ENCODE measurements at places on chromosomes 12 and 14. TPM values are rescaled to one million over a fixed set of nuclear protein-coding genes. Genes with fewer than 3 reads are reported as not detected.

AGAP2 gene
- total RNA-seq = under 0.01 TPM

REP15 gene
- 0.54 TPM for total RNA-seq

GLT8D2 gene
- total RNA-seq = 58.6 TPM

ADAM21 gene
- 0.97 TPM for total RNA-seq

NID2 gene
- total RNA-seq = 66.6 TPM

GRCh38 chr14:75109877-75110276 is 17.0 kb downstream of the NEK9 start:
- no peak overlapping the region for H3K27ac ChIP-seq
- no peaks in the 10 kb centered on the region for H3K4me1 ChIP-seq
- peaks cover 78% of the 10 kb centered on the region for H3K36me3 ChIP-seq
- DNase-seq = no peak
- no peak overlapping the region for H3K4me3 ChIP-seq

- H3K4me3 ChIP-seq = no peak overlapping the region
- no peaks in the 10 kb centered on the region for H3K36me3 ChIP-seq
- DNase-seq = peak; percentile 87
- no peak overlapping the region for H3K27ac ChIP-seq
Measured at GRCh38 chr14:74362361-74362915, 14.2 kb downstream of the VRTN start.

DNA sequence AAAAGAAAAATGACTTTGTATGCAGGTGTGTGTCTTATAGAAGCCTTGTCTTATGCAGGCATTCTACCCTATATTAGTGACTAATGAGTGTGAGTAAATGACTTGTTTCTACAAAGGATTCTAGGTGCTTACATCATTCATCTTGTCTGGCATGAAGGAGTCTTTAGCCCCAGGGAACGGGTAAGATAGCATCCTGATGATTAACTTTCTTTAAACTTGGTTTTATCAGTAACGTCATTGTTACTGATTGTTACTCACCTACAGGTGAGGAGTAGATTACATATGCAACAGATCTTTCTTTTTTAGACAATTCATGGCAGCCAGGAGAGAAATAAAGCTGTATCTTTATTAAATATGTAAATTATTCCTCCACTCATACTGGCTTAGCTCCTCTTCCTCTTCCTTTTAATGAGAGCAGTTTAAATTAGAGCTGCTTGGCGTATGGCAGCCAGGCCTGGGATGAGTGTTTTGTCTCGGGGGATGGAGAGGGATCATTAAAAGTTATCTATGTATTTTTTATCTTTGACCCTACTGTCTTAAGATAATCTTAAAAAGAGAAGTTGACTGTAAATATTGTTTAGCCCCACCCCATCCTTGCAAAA is 57.2 kb upstream of the ATP2A2 start:
- DNase-seq = peak; percentile 78
- H3K27me3 ChIP-seq = no peaks in the 10 kb centered on the region
- H3K27ac ChIP-seq = peak overlapping the region; percentile 78
- peaks cover 30% of the 10 kb centered on the region for H3K4me1 ChIP-seq
- H3K36me3 ChIP-seq = no peaks in the 10 kb centered on the region

DNA sequence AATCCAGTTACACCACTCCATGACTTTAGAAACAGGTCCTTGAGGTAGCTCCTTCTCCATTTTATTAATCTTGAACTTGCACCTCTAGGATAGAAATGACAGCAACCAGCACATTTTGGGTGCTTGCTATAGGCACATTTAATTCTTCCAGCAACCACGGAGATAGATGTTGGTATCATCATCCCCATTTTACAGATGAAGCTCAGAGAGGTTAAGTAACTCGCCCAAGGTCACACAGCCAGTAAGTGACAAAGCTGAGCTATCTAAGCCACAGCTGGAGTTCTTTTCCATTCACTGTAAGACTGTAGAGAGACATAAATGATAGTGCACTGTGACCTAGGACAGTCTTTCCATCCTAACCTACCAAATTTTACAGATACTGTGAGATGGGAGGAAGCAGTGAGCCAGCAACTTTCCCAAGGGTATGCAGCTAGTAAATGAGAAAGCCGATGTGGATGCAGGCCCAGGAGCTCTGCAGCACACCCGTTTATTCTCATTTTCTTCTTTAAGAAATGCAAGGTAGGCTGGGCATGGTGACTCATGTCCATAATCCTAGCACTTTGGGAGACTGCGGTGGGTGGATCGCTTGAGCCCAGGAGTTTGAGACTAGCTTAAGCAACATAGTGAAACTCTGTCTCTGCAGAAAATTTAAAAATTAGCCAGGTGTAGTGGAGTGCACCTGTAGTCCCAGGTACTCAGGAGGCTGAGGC is 103.2 kb downstream of the TBX5 start:
- no peaks in the 10 kb centered on the region for H3K36me3 ChIP-seq
- peak; percentile 58 for DNase-seq
- H3K4me3 ChIP-seq = no peak overlapping the region
- H3K4me1 ChIP-seq = peaks cover 23% of the 10 kb centered on the region

GRCh38 chr14:66219886-66220285 is 266.3 kb upstream of the CCDC196 start:
- no peaks in the 10 kb centered on the region for H3K36me3 ChIP-seq

GRCh38 chr14:54582334-54582733 is 15.4 kb downstream of the SAMD4A start:
- H3K27ac ChIP-seq = no peak overlapping the region
- no peak overlapping the region for H3K4me3 ChIP-seq
- no peaks in the 10 kb centered on the region for H3K27me3 ChIP-seq

- H3K36me3 ChIP-seq = no peaks in the 10 kb centered on the region
- H3K4me3 ChIP-seq = peak overlapping the region; percentile 73
- H3K4me1 ChIP-seq = peaks cover 18% of the 10 kb centered on the region
Measured at GRCh38 chr14:75068294-75069120, 934 bp upstream of the ZC2HC1C start.

GRCh38 chr14:24744641-24745040 is 110.7 kb upstream of the GZMB start:
- no peak overlapping the region for H3K4me3 ChIP-seq
- no peaks in the 10 kb centered on the region for H3K4me1 ChIP-seq
- DNase-seq = no peak
- H3K27ac ChIP-seq = no peak overlapping the region

- DNase-seq = no peak
- no peak overlapping the region for H3K4me3 ChIP-seq
- no peaks in the 10 kb centered on the region for H3K27me3 ChIP-seq
- H3K27ac ChIP-seq = no peak overlapping the region
- H3K4me1 ChIP-seq = no peaks in the 10 kb centered on the region
Measured at GRCh38 chr14:99004112-99004511, 267.9 kb downstream of the BCL11B start.

GRCh38 chr14:101072945-101073597 is 169.5 kb upstream of the RTL1 start:
- H3K27me3 ChIP-seq = peaks cover 13% of the 10 kb centered on the region
- 0 out of 2 replicates have a peak overlapping the region, but pooled peaks have one; percentile 3 for H3K27ac ChIP-seq
- peak; percentile 98 for DNase-seq

GRCh38 chr12:1620092-1620491 is 8.9 kb upstream of the WNT5B start:
- peaks cover 29% of the 10 kb centered on the region for H3K4me1 ChIP-seq
- no peaks in the 10 kb centered on the region for H3K27me3 ChIP-seq
- DNase-seq = no peak
- no peak overlapping the region for H3K27ac ChIP-seq
- no peak overlapping the region for H3K4me3 ChIP-seq

DNA sequence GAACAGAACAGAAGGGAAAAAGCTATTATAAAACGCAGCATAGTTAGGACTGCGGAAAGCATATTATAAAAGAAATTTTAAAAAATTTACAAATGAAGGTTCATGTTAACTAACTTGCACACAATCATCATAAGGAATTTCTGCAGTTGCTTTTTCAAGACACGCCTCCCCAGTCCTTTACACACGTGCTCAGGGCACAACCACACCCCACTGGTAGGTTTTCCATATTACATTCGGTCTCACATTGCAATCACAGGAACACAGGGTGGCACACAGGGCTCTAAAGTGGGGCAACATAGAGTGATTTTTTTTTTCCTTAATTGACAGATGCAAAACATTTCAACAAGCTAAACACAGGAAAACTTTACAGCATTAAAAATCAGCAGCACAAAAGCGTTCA is 69.7 kb downstream of the DICER1 start:
- peaks cover 40% of the 10 kb centered on the region for H3K36me3 ChIP-seq
- no peaks in the 10 kb centered on the region for H3K4me1 ChIP-seq
- H3K27ac ChIP-seq = no peak overlapping the region
- no peak for DNase-seq

GRCh38 chr14:63638493-63638892 is 3.2 kb downstream of the WDR89 start:
- H3K27ac ChIP-seq = no peak overlapping the region
- H3K4me3 ChIP-seq = no peak overlapping the region
- no peak for DNase-seq
- H3K4me1 ChIP-seq = 0 out of 2 replicates have a peak, but pooled peaks cover 4% of the 10 kb centered on the region
- no peaks in the 10 kb centered on the region for H3K27me3 ChIP-seq

DNA sequence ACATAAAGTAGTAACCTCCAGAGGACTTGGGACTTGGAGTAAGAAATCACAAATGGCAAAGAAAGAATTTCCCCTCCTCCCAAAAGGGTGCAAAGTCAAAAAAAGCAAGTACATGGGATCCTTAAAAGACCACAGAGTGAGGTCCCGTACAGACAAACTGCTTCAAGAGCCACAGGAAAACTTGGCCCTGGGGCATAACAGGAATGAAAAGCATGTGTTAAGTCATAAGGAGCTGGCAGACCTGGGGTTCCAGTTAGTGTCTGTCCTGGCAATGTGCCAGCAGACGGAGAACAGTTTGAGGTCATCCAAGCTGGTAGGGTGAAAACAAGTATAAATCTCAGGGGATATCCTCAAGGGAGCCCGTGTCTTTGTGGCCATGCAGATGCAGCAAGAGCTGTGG is 73.2 kb downstream of the HSD17B6 start:
- peak; percentile 82 for DNase-seq
- H3K4me3 ChIP-seq = peak overlapping the region; percentile 47
- peaks cover 16% of the 10 kb centered on the region for H3K4me1 ChIP-seq
- H3K27ac ChIP-seq = 0 out of 2 replicates have a peak overlapping the region, but pooled peaks have one; percentile 46
- peaks cover 7% of the 10 kb centered on the region for H3K27me3 ChIP-seq

GRCh38 chr12:67355428-67356379 is 86.5 kb downstream of the CAND1 start:
- peaks cover 42% of the 10 kb centered on the region for H3K4me1 ChIP-seq
- H3K27ac ChIP-seq = no peak overlapping the region
- H3K27me3 ChIP-seq = no peaks in the 10 kb centered on the region
- peak; percentile 81 for DNase-seq

- no peak for DNase-seq
- no peak overlapping the region for H3K4me3 ChIP-seq
- no peaks in the 10 kb centered on the region for H3K36me3 ChIP-seq
- no peaks in the 10 kb centered on the region for H3K4me1 ChIP-seq
- H3K27ac ChIP-seq = no peak overlapping the region
Measured at GRCh38 chr14:90580377-90581335, 183.8 kb downstream of the CALM1 start.

DNA sequence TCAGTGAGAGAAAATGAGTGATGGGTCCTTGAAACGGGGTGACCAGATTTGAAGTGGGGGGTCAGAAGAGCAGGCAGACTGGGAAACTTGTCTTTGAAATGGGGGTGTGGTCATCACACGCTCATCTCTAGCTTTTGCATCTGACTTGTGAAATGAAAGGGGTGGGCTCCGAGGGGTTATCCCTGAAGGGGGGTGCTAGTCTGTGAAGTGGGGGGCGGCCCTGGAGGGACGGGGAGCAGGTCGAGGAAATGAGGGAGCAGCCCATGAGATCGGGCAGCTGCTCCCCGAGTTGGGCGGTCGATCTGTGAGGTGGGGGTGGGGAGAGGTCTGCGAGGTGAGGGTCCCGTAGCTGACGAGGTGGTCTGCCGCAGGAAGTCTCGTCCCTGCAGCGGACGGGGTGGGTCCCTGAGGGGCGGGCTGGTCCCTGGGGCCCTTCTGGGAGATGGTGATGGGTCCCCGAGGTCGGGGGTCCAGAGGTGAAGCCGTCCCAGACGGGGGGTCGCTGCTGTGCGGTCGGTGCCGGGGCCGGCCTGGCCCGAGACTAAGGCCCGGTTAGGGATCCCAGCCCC is 542 bp downstream of the PXN start:
- H3K4me1 ChIP-seq = peaks cover 24% of the 10 kb centered on the region
- H3K27me3 ChIP-seq = no peaks in the 10 kb centered on the region
- DNase-seq = no peak
- no peaks in the 10 kb centered on the region for H3K36me3 ChIP-seq
- peak overlapping the region; percentile 82 for H3K27ac ChIP-seq
- H3K4me3 ChIP-seq = peak overlapping the region; percentile 82

GRCh38 chr14:66401449-66402095 is 84.6 kb upstream of the CCDC196 start:
- H3K27me3 ChIP-seq = no peaks in the 10 kb centered on the region
- no peak overlapping the region for H3K27ac ChIP-seq
- H3K4me1 ChIP-seq = no peaks in the 10 kb centered on the region
- no peaks in the 10 kb centered on the region for H3K36me3 ChIP-seq
- no peak overlapping the region for H3K4me3 ChIP-seq
- peak; percentile 14 for DNase-seq

- no peak for DNase-seq
- no peak overlapping the region for H3K27ac ChIP-seq
- H3K36me3 ChIP-seq = no peaks in the 10 kb centered on the region
- H3K27me3 ChIP-seq = no peaks in the 10 kb centered on the region
- H3K4me1 ChIP-seq = no peaks in the 10 kb centered on the region
Measured at GRCh38 chr14:93582516-93582915, 151.8 kb downstream of the UNC79 start.

Measured in GM23248 (cell line).